Activated naive CD4-positive, alpha-beta T cell treated with anti-CD3 and anti-CD28 coated beads, Interleukin-2, amount 50 U/mL, for 16 hours (primary cell): ENCODE measurements at places on chromosomes 7 and 10.

- DNase-seq = no peak
Observed at GRCh38 chr7:139072796-139073195, 36.7 kb downstream of the ZC3HAV1 start.

DNA sequence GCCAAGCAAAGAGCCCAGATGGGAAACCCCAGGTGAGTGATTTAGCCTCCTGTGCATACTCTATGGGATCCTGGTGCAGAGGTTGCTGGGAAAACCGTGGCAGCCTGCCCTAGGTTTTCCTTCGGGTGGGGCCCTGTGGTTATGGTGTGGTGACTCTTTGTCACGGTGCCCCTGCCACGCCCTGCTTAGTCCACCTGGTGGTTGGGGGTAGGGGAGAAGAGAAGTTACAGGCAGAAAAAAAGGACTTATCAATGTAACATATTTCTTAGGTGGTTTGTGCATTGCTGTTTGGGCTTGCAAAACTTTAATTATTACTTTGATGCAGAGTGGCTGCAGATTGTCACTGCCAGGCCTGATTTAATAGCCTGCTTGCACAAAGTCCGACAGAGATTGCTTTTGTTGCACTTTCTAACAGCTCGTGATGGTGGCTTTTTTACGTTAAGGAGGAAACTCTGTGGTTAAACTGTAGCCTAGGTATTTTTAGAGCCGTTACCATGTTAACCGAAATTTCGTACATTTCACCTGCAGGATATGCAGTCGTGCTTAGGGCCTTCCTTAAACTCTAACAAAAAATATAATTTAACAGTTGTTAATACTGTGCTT is 197.4 kb downstream of the RNLS start:
- DNase-seq = peak; percentile 18

DNA sequence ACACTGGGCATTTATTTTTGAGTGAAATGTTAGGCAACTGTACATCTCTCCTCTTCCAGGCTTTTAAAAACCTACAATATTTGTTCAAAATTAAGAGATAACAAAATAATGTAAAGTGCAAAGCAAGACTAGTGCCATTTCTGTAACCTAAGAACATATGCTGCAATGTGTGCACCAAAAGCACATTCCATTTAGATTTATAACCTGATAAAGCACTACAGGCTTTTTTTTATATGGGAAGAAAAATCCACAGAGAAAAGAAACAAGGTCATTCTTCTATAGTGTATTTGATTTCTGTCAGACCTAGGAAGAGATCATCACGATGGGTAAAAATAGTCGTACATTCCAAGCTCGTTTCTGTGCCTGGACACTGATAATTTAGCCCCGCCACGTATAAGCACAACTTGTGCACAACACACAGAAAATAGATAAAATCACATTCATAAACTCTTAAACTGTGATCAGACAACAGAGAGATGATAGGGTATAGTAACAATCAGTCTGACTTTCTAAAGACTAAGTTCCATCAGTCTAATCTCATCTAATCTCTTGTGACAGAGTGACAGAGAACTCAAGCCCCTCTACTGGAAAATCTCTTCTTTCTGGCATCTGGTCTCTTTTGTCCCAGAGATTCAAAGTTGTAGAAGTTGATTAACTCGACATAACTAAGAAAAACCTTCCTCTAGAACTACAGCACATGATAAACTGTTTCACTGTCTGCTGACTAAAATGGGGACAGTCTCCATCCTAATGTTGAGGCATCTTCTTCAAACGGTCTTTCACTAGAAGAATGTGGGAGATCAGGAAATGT is 6.7 kb downstream of the LAMB1 start:
- DNase-seq = no peak

DNA sequence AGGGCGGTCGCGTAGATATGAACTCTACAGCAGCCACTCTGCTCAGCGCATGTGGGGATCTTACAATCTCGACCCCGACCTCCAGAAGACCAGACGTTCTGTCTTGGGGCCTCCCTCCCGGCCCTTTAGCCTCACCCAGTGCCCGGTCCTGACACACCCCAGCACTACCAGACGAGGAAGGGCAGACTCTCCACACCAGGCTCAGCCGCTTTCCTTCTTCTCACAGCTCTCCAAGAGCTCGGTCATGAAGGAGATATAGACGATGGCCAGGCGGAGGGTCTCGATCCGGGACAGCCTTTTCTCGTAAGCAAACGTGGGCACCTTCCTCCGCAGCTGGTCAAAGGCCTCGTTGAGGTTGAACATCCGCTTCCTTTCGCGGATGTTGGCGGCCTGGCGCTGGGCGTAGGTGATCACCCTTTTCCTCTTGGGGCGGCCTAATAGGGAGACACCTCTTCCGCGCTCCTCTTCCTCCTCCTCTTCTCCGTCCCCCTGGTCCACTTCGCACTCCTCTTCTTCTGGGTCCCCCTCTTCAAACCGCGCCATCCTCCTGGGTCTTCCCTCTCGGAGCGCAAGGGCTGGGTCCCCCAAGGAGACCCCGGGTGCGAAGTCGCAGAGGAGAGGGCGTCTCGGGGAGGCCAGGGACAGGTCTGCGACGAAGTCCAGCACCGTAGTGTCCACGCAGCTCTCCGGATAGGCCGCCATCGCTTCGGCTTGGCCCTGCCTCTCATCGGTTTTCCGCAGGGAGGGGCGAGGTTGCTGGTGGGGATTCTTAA is at the start of gene FERD3L:
Gene FERD3L (minus strand): TSS at position 761 of the 773 bp plus-strand sequence. CDS start 59 bp downstream, at position 702.
- no peak for DNase-seq

DNA sequence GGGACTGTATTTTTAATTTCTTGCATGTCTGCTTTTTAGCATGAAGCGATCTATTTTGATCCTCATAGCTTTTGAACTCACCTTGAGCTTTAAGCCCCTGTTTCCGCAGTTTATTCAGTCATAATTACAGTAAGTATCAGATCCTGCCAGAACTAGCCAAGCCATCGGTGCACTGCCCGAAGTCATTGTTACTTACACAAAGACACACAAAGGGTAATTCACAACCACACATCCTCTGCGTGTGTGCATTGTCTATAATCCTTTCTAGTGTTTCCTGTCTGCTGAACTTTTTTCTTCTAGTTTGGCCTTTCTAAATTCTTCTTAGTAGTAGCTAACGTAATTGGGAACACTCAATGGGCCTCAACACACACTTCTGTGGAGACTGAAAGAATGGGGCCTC is 133.0 kb downstream of the SFMBT2 start:
- no peak for DNase-seq

DNA sequence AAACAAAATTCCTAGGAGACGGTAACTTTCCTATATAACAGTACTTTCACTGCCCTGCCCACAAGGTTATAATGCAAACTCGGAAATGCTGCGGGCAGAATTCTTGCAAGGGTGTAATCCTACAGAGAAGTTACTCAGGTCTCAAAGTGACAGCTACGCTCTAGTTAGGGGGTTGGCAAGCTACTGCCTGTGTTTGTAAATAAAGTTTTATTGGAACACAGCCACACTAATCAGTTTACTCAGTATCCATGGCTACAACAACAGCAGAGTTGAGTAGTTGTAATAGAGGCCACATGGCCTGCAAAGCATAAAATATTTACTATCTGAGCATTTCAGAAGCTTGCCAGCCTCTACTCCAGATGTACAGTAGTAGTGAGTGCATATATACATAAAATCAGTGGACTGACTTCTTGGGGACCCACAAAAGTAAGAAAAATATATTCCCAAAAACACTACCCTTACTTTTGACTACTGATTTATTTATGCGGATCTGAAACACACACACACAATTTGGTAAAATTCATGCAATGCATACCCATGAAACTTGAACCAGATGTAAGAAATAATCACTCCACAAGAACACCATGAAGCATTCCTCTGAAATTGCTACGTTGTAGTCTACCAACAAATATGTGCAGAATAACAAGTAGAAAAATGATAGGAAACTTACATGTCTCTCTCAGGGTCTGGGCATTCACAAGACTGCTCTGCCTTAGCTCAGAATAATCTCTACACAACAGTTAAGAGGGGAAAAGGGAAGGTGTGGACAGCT is 53.0 kb downstream of the SMURF1 start:
- DNase-seq = no peak

GRCh38 chr7:135169141-135169963 is 1.2 kb downstream of the CYREN start:
- peak; percentile 55 for DNase-seq

GRCh38 chr7:117010375-117011133 is 57.3 kb downstream of the ST7 start:
- peak; percentile 45 for DNase-seq

DNA sequence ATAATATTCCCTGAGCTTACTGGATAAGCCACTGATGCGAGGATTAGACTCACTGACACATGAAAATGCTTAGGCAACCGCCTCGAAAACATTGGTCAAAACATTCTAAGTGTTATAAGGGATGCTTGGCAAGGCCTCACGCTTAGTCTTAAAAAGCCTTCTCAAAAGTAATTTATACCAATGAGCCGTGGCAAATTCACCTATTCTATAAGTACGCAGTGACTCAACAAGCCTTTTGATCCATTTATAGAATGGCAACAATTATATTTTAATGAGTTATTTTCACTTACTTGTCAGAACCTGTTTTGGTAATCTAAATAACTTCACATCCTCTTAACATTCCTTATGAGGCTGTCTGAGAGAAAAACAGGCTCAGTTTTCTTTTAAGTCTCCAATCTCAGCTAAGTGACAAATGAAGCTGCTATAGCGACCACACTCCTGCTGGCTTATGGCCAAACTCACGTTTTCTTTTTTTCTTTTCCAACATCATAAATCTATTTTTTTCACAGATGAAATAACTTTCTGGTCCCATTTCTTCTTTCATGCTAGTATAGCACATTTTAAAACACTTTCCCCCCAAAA is 121.2 kb upstream of the AFAP1L2 start:
- DNase-seq = no peak

- no peak for DNase-seq
Observed at GRCh38 chr10:85864868-85865526, 501.6 kb downstream of the GRID1 start.

- no peak for DNase-seq
Observed at GRCh38 chr10:72688208-72688651, 3.7 kb upstream of the MCU start.

DNA sequence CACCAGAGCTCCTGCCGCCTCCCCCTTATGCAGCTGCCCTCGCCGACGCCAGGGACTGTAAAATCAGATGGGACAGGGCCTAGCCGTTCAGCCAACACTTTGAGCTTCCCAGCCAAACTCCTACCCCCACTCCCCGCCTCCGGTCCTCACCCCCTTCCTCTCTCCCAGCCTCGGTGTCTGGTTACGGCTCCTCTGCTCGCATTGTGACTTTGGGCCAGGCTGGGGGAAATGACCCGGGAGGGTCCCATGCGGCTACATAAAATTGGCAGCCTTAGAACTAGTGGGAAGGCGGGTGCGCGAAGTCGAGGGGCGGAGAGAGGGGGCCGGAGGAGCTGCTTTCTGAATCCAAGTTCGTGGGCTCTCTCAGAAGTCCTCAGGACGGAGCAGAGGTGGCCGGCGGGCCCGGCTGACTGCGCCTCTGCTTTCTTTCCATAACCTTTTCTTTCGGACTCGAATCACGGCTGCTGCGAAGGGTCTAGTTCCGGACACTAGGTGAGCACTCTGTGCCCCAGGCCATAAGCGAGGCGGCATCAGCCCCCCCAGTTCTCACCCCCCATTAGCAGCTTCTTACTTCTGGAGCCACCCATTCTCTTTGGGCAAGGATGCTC is at the start of gene KAZALD1:
Gene KAZALD1 (plus strand): TSS at position 366 of the 608 bp plus-strand sequence. CDS start 604 bp downstream, outside the sequence.
- peak; percentile 38 for DNase-seq

DNA sequence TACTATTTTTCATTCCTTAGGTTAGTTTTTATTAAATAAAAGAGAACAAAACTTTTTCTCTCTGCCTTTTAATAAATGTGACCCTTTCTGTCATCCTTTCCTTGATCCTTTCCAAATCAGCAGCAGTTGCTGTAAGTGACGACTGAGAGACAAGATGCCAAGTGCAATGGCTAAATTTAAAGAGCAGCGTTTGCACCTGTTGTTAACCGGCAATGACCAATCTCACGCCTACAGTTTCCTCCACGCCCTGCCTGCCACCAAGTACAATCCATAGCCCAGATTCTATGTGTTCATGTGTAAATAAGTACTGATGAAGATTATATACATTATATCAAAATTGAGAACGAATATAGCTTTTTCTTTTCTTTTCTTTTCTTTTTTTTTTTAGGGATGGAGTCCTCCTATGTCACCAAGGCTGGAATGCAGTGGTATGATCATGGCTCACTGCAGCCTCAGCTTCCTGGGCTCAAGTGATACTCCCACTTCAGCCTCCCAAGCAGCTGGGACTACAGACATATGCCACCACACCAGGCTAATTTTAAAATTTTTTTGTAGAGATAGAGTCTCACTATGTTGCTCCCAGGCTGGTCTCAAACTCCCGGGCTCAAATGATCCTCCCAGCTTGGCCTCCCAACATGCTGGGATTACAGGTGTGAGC is 6.5 kb upstream of the MCU start:
- DNase-seq = no peak

- no peak for DNase-seq
Observed at GRCh38 chr10:10684972-10685371, 332.7 kb upstream of the CELF2 start.

DNA sequence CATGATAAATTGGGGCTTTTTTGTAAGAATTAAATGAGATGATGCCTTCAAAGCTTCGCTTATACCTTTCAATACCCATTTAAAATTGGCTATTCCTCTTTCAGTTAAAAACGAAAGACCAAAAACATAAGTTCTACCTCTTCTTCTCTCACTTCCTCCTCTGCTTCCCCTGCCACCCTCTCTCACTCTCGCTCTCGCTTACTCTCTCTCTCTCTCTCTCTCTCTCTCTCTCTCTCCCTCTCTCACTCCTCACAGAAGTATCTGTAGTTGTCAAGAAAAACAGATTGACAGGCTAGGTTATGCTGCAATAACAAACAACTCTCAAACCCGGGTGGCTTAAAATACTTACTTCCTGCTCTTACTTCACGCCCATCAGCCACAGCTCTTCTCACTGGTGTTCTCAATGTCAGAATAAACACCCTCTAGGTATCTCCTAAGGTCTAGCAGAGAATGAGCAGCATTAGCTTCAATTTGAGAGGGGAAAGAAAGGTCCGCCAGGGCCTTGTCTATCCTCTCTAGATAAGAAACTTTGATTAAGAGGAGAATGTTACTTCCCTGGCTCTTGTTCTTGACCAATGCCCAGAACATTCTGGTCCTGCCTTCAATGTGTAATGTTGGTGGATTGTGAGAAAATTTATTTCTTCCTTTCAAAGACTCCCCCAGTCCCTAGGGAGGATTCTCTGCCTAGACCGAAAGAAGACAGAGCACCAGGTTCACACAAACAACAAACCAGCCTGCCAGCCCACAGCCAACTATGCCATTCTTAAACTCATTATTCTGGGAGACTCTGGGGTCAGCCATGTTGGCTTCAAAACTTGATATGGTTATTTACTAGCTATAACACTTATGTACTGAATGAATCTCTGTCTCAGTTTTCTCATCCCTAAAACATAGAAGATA is 1028.7 kb downstream of the XPNPEP1 start:
- DNase-seq = no peak

DNA sequence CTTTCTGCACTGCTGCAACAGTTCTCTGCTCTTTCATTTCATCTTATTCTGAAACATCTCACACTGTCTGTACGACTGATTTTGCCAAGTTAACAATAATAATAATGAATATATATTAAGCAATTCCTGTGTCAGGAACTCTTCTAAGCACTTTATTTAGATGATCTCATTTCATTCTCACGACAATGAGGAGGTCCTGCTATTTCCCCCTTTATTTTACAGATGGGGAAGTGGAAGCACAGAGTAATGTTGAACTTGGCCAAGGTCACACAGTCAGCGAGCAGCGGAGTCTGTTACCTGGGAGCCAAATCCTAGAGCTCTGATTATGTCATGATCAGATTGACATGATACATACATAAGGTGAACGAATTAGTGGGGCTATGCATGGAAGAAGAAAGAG is 5.8 kb downstream of the MRC1 start:
- no peak for DNase-seq

- DNase-seq = no peak
Observed at GRCh38 chr7:39979406-39980073, 29.5 kb downstream of the CDK13 start.
